Adipose tissue (tissue), 3 donors: ENCODE measurements at places on chromosomes 12 and 14. TPM values are rescaled to one million over a fixed set of nuclear protein-coding genes. Genes with fewer than 3 reads are reported as not detected.

The TAOK3 gene
- 12.0 TPM for polyA plus RNA-seq

The PPFIA2 gene
- 0.02 TPM for polyA plus RNA-seq

The CLEC2A gene
- not detected for polyA plus RNA-seq

The DUSP16 gene
- 10.5 TPM for polyA plus RNA-seq

The C12orf42 gene
- not detected for polyA plus RNA-seq

The PTCSC3 gene
- not detected for polyA plus RNA-seq

The ARHGEF25 gene
- 4.7 TPM for polyA plus RNA-seq

The RIN3 gene
- polyA plus RNA-seq, result 2.2 TPM

The KLHL33 gene
- 0.27 TPM for polyA plus RNA-seq

The REM2 gene
- polyA plus RNA-seq, result 0.22 TPM

The NEMF gene
- polyA plus RNA-seq, result 38.7 TPM

The PARP11 gene
- 3.0 TPM for polyA plus RNA-seq

The SLC25A47 gene
- polyA plus RNA-seq, result 0.05 TPM

The SOAT2 gene
- polyA plus RNA-seq, result not detected

The TMEM233 gene
- polyA plus RNA-seq, result 1.5 TPM

The AQP5 gene
- polyA plus RNA-seq, result 0.34 TPM

The CLSTN3 gene
- 68.0 TPM for polyA plus RNA-seq

The AICDA gene
- polyA plus RNA-seq, result not detected

The SERPINA9 gene
- polyA plus RNA-seq, result not detected

The PRKD1 gene
- polyA plus RNA-seq, result 9.9 TPM

The GLT1D1 gene
- 0.20 TPM for polyA plus RNA-seq

The PRPH gene
- polyA plus RNA-seq, result 2.4 TPM

The PIWIL1 gene
- polyA plus RNA-seq, result not detected
